ENCODE measurements at places on chromosomes 12 and 14.

- DNase-seq = no peak
These were observed 410.0 kb upstream of the CCDC196 start for GRCh38 chr14:66076176-66076575.

DNA sequence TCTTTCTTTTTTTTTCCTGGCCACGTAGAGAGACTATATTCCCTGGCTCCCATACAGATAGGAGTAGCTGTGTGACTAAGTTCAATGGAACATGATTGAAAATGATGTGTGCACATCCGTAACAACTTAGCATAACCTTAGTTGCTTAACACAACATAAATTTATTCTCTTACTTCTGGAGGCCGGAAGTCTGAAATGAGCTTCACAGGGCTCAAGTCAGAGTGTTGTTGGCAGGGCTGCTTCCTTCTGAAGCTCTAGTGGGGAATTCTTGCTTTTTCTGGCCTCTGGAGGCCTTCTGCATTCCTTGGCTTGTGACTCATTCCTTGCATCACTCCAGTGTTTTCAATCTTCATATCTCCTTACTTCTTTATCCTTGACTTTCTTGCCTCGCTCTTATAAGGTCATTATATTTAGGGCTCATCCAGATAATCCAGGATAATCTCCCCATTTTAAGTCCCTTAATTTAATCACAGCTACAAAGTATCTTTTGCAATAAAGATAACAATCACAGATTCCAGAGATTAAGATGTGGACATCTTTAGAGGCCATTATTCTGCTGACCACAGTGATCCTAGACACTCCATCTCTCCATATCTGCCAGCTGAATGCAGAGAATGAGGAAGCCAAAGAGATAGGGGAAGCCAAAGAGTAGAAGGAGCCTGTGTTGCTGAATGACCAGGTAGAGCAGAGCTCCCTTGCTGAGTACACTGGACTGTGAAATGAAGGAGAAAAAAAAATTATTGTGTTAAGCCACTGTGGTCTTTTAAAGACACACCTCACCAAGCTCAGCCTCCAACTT is 21.0 kb upstream of the SNX6 start:
- no peak for DNase-seq

DNA sequence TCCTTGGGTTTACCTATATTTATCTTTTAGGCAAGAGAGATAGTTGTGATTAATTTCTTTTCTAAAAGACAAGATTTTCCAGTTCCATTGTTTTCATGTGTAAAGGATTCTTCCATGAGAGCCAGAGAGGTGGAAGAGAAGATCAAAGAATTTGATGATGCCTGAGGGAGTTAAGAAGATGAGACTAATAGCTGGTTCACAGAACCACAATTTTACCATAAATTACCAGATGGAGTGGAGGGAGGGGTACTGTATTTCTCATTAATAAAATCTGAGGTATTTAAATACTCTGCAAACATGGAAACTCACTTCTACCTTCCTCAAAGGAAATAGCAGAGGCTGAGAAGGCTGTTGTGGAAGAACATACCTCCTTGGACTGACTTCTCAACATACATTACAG is 34.6 kb downstream of the ALKBH1 start:
- no peak for DNase-seq

DNA sequence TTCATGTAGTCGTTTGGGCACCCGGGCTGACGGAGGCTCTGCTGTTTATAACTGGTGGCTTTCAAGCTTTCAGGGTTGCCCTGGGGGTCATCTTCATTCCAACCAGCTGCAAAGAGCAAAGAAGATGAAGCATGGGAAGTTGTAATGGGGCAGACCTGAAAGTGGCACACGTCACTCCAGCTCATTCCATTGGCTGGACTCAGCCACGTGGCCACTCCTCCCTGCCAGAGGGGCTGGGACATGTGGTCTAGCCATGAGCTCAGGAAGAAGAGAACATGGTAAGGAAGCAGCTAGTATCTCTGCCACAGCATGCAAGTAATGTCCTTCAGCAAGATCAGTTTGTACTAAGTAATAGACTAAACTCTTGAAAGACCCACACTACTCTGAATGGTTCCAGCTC is 51.7 kb upstream of the FERMT2 start:
- DNase-seq = no peak

GRCh38 chr14:100416921-100417860 is 94.1 kb downstream of the SLC25A47 start:
- DNase-seq = no peak

- no peak for DNase-seq
These were observed 2.1 kb upstream of the TEDC1 start for GRCh38 chr14:105488781-105489541.

DNA sequence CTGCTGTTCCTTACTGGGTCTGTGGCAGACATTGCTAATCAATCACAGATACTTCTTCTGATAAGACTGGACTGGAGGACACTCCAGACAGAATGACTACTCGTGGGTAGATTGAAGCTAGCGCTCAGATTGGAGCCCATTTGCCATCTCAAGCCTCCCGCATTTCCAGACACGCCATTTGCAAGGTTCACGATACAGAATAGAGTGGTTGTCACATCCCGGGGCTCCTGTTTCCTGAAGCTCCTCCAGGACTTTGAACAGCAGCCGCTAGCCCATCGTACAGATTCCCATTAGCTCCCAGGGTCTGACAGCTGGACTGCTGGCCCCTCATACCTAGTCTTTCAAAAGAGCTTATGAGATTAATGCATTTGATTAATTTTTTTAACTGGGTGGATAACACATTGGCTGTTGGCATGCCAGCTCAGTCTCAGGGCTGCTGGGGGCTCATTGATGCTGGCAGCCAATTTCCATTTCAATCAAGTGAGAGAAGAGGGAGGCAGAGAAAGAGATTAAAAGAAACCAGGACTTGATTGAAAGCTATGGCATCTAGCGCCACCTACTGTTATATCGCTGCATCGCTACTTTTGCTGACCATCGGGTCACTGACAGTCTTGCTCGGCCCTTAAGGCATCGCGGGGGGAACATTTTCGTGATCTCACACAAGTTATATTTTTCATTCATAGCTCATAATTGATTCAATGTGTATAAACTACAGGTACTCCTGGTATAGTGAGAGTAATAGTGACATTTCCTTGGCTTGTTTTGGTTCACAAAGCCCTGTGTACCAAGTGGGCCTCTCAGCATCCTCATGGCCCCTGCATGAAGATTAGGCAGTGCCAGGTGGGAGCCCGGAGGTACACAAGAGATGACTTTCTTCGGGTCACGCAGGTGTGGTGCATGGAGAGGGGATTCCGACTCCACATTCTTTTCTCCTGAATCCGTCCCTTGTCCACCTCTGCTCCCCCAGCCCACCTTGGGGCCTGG is 78.6 kb downstream of the CCDC60 start:
- peak; percentile 58 for DNase-seq

GRCh38 chr14:100122481-100123223 is 36.8 kb downstream of the DEGS2 start:
- DNase-seq = no peak

DNA sequence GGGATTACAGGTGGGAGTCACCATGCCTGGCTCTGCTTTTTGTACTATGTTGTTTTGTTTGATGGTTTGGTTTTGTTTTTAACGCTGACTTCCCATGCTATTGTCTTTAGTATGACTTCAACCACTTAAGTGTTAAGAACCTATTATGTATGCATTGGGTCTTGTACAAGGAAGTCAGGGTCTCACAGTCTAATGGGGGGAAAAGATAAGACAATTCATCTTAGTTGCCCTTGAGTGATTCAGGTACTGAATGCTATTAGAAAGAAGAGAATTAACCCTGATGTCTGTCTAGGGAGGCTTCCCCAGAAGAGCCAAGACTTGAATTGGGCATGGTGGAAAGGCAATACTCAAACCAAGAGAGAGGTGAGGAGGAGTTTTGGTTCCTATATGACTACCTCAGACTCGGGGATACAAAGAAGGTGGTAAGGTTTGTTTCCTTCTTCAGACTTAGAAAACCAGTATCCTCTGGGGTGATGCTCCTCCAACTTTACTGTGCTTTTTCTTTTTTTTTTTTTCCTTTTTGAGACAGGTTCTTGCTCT is 64.6 kb downstream of the SUSD6 start:
- no peak for DNase-seq

DNA sequence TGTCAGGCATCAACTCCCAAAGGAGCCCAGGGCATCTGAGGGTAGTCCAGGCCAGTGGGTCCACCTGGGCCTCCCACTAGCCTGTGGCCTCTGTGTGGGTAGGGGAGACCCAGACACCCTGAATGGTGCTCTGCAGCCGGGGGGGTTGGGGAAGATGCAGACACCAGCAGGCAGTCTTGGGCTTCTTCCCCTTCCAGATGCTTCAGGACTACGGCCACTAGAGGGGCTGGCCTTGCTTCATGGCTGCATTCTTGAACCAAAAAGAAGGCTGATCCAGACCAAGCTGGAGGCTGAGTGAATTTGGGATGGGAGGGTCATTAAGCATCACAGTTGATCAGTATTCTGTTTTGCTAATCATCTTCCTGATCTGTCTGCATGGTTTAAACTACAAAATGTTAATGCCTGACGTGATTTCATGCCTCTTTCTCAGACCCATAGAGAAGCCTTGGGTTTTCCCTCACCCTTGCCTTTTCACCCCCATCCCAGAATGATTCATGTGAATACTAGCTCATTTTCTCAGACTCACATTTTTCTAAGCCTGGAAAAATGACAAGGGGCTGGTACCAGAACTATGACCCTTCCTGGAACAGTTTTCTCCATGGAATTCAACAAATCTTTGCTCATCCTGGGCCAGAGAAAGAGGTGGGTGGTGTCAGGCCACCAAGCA is 134.2 kb downstream of the NTF3 start:
- no peak for DNase-seq

- peak; percentile 33 for DNase-seq
These were observed 12.9 kb downstream of the NCOR2 start for GRCh38 chr12:124554429-124555029.

- no peak for DNase-seq
These were observed 24.4 kb upstream of the E2F7 start for GRCh38 chr12:77089686-77090220.

- peak; percentile 28 for DNase-seq
These were observed 33.1 kb downstream of the CD9 start for GRCh38 chr12:6233121-6233971.

DNA sequence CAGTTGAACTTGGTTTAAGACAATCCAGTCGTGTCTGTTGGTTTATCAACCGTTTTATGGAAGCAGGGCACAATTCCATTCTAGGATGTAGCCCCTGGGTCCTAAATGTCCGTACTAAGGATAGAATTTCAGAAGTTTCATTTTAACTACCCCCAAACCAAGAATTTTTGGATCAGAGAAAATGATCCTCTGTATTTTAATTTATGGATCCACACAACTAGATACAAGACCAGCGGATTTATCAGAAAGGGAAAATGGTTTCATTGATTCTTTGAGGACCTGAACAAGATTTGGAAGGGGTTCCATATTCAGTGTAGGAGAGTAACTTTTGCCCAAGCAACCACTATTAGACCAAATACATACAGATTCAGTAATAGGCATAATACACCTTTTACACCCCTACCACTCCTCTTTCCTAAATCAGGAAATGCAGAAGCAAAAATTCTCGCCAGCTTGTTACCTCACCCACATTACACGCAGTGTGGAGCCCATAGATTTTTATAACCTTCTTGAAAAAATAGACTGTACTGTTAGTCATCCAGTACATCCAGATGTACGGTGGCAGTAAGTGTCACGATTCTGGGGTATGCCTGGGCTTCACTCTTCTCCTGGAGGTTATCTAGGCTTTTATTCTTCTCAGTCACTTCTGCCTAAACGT is 1.4 kb upstream of the FBXL14 start:
- DNase-seq = no peak

GRCh38 chr14:63938198-63939005 is 85.6 kb downstream of the SYNE2 start:
- peak; percentile 69 for DNase-seq

- DNase-seq = no peak
These were observed 350.0 kb downstream of the GALC start for GRCh38 chr14:87643005-87643404.

- no peak for DNase-seq
These were observed 6.0 kb downstream of the DMAC2L start for GRCh38 chr14:50318031-50318626.

- DNase-seq = no peak
These were observed 4.5 kb downstream of the E2F7 start for GRCh38 chr12:77060883-77061240.

DNA sequence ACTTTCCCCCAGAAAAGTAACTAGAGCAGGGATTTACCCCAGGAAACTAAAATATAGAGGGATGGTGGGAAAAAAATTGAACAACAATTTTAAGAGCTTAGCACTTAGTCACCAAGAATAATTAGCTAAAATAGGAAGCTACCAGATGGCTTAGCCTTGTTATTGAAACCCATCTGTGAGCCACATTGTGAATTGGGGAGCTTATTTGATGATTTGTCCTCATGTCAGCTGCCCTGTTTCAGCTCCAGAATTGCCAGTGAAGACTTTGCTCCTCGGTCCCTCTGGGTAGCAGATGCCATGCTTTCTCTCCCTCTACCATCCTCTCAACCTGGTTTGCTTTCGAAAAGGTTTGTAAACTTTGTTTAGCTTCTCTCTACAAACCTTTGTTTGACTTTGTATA is 67.7 kb upstream of the PTHLH start:
- no peak for DNase-seq

- no peak for DNase-seq
These were observed 41.5 kb downstream of the CHGA start for GRCh38 chr14:92964124-92965109.

- DNase-seq = peak; percentile 59
These were observed 107.7 kb upstream of the CAND1 start for GRCh38 chr12:67161322-67161918.

DNA sequence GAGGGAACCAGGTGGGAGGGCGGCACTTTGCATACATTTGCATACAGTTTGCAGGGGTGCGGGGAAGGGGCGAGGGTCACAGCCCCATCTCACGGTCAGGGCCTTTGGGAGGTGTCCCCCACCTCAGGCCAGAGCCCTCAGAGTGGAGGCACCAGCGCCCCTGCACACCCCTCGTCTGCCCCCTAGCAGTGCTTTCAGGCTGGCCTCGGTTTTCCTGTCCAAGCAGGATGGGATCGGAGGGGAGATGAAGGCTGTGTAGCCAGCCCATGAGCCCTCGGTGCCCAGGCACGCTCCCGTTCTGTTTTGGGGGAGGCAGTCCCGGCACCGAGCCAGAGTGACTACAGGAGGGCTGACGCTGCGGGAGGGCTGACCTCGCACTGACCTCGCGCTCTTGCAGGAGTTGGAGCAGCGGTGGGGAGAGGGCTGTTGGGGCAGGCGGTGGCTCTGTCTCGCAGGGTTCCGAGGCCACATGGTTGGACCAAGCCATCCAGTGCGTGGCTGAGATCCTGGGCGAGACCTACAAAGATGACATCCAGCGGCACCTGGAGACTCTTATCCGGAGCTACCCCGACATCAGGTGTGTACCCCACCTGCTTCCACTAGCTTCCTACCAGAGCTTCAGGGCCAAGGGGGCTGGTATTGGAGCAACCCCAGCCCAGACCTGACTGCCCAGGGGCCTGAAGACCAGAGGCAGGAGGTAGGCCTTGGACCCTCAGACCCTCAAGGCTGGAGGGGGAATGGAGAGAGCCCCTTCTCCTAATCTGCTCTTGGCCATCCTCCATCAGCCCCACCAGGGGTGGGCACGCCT is 13.6 kb downstream of the EXOC3L4 start:
- no peak for DNase-seq

All from activated CD8-positive, alpha-beta T cell treated with anti-CD3 and anti-CD28 coated beads, Interleukin-2, amount 10 ng/mL, durations not matched to agents 7 days and 5 days (primary cell).